ENCODE measurements at places on chromosomes 7 and 10.

DNA sequence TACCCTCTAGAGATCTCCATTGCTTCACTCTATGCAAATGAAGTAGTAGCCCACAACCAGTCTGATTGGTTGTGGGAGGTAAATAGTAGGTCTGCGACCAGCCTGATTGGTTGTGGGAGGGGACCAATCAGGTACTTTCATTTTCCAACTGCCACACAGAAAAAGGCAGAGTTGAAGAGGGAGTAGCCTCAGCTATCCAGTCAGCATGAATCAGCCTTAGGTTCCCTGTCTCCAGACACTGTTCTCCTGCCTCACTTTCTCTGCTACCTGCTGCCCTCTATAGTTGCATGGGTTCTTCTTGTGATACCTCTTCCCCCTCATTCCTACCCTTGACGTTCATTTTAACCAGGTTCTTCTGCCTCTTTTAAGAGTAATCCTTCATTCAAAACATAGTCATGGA, 114.5 kb upstream of the LYZL1 start:
- DNase-seq, result no peak

GRCh38 chr10:110793886-110794285, 77.8 kb upstream of the PDCD4 start:
- no peak for DNase-seq

DNA sequence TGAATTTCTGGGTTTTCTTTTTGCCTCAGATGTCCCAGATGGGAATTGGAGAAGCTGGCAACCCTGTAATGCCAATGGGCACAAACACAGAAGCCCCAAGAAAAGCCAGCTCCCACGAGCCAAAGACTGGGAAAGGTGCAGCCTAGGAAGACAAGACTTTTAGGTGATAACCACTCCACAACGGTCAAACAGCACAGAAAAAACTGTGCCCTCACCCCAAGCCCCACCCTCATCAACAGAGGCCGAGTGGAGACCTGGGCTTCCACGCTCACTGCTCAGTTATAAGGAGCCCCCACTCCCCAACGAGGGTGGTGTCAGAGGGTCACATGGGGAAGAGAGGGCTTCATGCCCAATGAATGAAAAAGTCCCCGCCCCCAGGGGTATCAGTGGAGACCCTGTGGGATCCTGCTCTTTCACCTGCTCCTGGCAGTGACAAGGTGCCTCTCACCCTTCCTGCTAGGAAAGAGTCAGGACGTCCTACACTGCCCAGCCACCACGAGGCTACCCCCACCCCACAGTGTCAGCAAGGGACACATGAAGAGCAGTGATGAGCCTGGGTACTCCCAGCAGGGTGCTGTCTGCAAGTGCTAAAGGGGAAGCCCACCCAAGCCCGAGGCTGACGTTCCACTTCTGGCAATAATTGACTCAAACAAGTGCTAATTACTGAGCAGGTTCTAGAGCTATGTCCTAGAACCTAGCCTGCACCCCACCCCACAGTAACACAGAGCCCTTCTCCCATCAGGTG, 8.3 kb downstream of the TMEM273 start:
- DNase-seq, result no peak

DNA sequence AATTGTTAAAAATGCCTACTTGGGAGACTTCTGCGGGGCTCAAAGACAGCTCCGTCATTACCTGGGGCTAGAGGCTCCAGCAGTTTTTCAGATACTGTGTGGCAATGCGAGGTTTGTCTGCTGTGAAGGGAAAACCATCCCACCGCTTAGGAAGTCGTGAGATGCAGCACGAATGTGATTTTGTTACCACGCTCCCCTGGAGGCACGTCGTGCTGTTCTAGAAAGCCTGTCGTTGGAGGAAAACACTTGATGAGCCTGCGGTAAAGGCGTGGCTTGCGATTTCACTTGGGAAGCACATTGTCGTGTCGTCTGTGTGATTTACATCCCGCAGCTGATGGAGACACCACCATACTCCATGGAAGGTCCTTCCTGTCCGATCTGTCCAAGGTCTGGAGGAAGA, 39.3 kb downstream of the CAMK1D start:
- DNase-seq, result peak; percentile 25

- DNase-seq, result no peak
Measured at GRCh38 chr10:70601746-70602145, 795 bp downstream of the PRF1 start.

GRCh38 chr10:27826369-27826768, 80.8 kb upstream of the MKX start:
- no peak for DNase-seq

GRCh38 chr7:93145354-93145753, 2.8 kb downstream of the SAMD9L start:
- DNase-seq, result no peak

GRCh38 chr7:47937065-47937687, 11.1 kb downstream of the PKD1L1 start:
- DNase-seq, result peak; percentile 32

GRCh38 chr7:142855756-142856564, 1.1 kb downstream of the EPHB6 start:
- DNase-seq, result no peak

- no peak for DNase-seq
Measured at GRCh38 chr10:28561531-28561930, 28.6 kb downstream of the WAC start.

DNA sequence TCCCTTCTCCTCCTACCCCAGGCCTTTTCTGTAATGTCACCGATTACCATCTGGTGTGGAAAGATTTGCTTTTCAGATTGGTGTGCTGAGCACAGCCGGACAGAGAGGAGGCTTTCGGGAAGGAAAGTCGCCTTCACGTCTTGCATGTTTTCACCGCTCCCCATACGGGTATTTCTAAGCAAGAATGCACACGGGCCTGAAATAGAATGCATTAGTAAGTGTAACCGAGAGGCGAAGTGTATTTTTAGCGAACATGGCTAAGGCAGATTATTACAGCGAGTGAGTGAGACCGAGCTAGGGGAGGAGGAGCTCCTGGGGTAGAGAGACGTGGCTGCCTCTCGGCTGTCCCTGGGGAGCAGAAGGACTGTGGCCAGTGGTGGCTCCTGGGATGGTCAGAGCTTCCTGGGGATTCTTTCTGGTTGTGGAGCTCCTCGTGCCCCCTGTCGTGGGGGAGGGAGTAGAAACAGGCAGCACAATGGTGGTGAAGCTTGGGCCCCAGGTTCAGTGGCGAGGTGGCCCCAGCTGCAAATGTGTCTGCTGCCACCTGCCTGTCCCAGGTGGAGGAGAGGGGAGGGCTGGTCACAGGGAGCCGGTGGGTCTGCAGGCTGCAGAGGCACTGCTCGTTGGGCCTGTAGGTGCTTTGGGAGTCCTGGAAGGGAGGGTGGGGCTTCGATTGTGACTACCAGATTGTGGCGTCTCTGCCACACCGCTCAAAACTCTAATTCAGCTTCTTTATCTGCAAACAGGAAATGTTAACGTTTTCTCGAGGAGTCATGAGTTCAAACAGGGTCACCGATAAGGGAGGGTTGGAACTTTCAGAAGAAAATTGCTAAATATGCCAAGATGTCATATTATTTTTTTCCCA, 135.8 kb downstream of the CAMK1D start:
- DNase-seq, result peak; percentile 96

- DNase-seq, result peak; percentile 75
Measured at GRCh38 chr10:30639946-30640786, 10.6 kb upstream of the LYZL2 start.

DNA sequence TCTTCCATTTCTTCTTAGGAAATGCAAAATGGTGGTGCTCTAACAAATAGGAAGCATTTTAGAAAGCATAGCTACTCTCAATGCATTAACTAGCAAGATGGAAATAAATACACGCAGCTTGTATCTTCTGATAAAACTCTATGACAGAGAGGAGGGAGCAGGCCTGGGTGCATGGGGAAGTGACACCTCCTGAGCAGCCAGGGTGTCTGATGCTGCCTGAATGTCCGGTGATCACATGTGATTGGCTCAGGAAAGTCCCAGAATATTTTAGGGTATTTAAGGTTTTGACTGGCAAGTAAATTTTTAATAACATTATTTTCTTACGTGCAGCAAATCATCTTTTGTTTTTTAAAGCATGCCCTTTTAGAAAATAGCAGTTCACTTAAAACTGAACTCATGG, 261.0 kb upstream of the KLF6 start:
- DNase-seq, result no peak

DNA sequence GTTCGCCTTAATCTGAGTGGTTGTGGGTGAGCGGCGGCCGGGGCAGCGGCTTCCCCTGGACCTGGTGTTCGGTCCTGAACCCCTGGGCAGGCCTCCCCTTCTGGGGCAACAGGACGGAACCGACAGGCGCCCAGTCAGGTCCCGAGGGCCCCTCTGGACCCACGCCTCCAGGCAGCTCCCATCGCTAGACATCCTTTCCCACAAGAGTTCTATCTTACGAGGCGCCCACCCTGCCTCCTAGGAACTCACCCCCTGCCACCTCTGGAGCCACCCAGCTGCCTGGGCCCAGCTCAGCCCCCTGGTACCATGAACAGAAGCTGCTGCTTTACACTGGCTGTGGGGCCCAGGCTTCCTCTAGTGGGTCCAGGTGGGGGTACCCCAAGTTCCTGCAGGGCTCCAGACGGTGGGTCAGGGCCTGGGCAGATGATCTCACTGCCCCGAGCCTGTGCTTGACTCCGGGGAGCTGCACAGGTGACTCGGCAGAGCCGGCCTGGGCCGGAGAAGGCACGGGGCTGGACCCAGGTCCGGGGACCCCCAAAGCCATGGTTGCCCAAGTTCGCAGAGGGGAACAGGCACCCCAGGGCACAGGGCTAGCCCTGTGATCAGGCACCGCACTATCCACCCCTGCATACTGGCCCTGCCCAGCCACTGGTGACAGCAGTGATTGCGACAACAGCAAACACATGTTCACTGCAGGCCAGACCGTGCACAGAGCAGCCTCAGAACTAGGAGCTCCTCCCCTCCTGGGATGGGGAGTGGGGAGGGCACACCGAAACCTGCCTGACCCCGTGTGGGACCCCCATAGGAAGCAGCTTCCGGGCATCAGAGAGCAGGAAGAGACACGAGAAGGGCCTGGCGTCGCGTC, 180.3 kb downstream of the ELFN1 start:
- no peak for DNase-seq

- DNase-seq, result peak; percentile 19
Measured at GRCh38 chr10:57689596-57690297, 577.9 kb downstream of the IPMK start.

- no peak for DNase-seq
Measured at GRCh38 chr7:117111535-117111934, 158.2 kb downstream of the ST7 start.

DNA sequence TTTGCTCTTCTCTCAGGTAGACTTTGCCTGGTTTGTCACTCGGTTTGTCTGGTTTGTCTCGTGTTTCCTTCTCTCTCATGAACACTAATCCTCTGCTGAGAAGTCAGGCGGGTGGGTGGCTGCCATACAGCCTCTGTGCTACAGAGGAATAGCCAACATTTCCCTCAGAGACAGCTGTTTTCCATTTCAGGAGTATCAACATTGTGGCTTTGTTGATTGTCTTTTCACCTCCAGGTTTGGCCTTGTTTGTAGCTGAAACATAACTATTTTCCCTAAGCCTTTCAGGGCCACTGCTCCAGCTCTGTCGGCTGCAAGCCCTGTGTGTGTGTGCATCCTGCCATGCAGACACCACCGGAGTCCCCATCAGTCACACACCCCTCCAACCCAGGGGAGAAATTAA, 122.8 kb downstream of the BAMBI start:
- DNase-seq, result no peak

DNA sequence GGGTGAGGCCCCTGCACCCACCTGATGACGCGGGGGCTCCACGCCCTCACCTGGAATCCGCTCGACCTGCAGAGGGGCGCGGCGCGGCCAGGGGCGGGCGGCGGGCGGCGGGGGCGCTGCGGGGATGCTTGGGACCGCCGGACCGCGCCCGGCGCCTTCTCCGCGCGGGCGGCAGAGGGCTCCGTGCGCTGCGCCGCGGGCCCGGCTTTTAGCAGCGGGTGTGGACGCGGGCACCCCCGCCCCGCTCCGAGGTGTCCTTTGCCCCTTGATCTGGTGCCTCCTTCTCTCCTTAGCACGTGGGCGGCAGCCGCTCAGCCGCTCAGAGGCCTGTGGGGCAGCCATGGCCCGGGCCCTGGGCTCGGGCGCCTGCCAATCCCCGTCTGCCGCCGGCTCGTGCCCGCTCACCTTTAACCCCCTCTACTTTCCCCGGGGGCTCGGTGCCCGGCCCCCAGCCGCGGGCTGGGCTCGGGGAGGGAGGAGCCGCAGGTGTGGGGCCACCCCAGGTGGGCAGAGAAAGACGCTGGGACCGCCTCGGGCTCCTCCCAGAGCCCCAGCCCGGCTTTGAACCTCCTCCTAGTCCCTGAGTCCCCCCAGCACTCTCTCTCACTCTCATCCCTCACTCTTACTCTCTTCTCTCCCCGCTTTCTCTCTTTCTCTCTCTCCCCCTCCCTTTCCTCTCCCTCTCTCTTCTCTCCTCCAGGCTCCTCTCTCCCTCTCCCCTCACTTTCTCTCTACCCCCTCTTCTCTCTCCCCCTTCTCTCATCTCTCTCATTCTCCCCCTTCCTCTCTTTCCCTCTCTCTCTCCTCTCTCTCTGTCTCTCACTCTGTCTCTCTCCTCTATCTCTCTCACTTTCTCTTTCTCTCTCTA, 19.7 kb upstream of the VPS37D start:
- DNase-seq, result peak; percentile 83

DNA sequence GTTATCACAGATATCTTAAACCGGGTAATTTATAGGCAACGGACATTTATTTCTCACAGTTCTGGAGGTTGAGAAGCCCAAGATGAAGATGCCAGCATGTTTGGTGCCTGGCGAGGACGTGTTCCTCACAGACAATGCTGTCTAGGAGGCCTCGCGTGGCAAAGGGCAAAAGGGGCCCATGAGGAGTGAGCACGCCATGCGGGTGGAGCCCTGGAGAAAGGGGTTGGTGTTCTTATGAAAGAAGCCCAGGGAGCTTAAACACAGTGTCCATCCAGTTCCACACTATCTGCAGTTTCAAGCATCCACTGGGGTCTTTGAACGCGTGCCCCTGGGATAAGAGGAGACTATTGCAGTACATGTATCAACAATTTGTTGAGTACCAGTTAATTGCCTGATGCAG, 51.4 kb downstream of the CXCL12 start:
- DNase-seq, result no peak

DNA sequence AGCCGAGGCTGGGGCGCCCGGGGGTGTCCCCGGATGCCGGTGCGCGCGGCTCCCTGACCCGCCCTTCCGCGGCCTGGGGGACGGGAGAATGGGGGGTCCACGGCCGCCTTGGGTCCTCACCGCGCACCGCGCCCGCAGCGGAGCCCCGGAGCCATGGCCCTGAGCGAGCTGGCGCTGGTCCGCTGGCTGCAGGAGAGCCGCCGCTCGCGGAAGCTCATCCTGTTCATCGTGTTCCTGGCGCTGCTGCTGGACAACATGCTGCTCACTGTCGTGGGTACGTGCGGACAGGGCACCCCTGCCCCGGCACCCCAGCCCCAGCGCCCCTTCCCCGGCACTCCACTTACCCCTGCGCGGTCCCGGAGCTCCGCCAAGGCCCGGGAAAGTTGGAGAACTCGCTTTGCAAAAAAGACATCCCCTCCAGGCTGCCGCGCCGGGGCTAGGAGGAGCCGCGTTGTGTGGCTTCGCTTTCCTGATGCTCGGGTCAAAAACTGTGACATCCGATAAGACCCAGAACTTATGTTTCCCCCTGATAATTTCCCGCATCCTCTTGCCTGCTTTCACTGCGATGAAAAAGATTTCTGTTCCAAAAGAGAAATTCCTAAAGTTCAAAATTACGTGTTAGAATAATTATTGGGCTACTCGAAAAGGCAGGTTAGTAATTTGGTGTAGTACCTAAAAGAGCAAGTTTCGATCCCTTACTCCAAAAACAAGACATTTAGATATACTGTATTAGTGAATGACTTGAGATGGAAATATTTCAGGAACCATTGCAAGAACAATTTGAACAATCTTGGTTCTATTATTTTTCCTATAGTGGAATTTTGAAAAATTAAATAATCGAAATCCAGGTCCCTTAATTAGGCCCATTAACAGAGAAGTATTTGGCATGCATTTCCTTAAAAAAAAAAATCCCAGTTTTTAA, 888 bp downstream of the SLC18A2 start:
- peak; percentile 56 for DNase-seq
